ENCODE measurements at places on chromosomes 2 and 18. TPM values are rescaled to one million over a fixed set of nuclear protein-coding genes. Genes with fewer than 3 reads are reported as not detected.

DNA sequence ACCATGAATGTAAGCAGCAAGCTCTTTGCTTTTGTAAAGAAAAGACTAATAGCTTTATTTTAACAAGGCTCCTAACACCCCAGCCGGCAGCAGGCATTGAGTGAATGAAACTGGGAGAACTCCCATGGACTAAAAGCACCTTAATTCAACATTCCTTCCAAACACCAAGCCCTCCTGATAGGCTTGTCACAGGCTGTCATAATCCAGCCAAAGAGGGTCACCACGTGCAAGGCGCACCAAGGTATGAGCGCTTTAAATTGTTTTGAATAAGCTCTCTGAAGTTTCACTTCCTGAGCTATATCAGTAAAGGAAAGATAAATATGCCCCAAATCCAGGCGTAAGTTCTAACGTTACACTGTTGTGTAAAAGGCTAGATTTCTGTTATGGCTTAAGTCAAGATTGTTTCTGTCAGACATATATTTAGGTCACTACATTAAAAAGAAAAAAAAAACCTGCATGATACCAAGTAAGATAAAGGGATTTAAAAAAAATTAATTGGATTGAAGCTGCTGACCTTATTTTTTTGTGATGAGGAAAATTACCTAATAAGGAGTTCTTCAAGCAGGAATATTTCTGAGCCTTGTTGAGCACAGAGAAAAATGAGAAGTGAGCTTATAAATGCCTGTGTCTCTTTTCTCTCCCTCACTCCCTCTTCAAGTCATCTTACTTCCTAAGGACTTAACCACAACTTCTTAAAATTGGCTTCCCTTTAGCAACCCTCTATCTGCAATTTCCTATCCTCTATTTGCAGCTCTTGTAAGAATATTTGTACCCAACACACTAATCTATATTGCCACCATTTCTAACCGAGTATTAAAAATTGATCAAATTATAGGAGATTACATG, 136.1 kb upstream of the NRP2 start:
- DNase-seq: no peak

Gene LYPD1
- total RNA-seq: 0.17 TPM

DNA sequence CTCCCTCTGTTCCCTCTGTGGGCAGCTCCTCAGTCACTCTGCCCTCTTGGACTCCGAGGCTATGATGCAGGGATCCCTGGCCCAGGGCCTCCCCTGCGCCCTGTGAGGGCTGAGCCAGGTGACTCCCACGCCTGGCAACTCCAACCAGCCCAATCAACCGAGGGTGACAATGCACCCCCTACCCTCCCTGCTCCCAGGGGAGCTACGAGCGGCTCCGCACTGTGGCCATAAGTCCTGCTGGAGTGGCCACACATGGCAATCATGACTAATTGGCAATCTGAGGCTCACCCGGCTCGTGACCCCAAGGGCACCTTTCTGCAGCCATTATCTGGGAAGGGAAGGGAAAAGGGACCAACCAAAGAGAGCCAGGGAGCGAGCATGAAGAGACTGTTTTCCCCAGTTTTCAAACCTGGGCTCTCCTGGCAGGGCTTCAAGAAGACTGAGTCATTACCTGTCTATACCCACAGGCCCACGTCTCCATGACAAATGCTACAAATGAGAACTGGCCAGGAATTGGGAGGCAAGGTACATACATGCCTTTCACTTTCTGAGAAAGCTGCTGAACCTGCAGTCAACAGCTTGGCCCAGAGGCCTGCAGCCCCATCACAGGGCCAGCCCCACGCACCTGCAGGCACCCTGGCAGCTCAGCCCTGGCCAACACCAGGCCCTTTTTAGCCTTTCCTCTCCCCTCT, 45.1 kb downstream of the RPL31 start:
- no peak for DNase-seq

- DNase-seq: no peak
Observed at GRCh38 chr2:45494275-45494977, 116.6 kb downstream of the SRBD1 start.

DNA sequence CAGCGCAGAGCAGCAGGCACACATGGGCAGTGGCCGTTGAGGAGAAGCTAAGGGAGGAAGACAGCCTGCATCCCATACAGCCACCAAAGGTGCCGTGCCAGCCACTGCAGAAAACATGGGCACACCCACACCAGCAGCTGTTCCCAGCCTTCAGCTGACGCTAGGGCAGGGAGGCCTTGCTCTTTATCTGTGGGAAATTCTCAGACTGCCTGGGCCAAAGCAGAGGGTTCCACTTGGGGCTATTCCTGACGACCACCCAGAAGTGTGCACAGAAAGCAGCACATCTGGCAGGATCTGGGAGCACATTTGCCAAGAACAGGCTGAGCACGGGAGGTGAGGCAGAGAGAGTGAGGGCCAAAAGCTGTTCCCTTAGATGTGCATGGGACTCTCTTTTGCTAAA, 101.3 kb upstream of the SOX11 start:
- no peak for DNase-seq

Gene STPG4
- total RNA-seq: 0.25 TPM

DNA sequence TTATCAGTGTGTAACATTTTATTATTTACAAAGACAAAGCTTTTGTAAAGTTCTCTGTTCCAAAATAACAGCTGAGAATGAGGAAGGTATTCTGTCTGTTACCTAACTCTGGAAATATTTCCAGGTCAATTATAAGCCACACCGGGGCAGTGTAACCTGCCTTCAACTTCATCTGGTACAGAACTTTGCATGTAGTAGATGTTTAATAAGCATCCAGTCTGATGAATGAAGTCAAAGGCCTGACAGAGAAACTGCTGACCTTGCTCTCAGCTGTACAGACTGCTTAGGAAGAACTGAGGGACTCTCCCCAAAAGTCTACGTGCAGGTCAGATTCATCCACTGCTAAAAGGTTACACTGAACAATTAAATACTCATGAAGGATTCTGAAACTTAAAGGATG, 43.3 kb downstream of the WDFY1 start:
- DNase-seq: no peak

GRCh38 chr2:38375696-38376345, 1.3 kb downstream of the ATL2 start:
- DNase-seq: no peak

Gene CELF4
- total RNA-seq: 0.08 TPM

DNA sequence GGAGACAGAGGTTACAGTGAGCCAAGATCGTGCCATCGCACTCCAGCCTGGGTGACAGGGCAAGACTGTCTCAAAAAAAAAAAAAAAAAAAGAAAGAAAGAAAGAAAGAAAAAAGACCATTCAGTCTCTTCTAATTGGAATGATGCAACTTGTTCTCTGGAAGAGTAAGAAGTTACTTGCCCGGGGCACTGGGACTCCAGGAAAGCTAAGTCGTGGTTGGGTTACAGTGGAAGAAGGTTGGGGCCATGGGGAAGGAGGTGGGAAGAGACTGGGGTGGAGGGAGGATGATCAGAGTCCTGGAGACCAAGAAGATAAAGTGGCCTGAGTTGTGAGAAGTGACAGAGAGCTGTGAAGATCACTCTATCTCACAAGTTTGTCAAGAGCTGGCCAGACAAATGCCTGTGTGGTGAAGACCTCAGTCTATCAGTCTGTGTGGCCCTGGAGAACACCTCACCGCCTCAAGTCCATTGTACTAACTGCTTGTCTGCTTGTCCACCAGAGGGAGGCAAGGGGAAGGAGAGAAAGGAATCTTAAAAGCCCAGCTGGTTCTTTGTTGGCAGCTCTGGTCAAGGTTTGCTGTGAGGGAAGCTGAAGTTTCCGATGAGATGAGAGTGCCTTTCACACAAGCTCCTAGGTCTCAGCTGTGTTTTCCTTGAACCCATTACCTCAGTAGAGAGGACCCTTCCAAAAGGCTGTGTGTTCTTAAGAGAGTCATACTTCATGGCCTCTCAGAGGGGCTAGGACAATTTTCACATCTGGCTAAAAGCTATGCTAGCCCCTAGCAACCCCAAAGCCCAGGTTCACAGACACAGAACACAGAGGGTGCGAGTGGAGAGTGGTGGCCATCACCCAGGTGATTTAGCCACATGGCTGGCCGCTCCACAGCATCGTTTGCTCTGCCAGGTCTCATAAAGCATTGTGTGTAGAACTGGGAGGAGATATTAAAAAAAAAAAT, 72.0 kb upstream of the TMEM178A start:
- no peak for DNase-seq

Gene ABCG8
- 16.8 TPM for total RNA-seq

DNA sequence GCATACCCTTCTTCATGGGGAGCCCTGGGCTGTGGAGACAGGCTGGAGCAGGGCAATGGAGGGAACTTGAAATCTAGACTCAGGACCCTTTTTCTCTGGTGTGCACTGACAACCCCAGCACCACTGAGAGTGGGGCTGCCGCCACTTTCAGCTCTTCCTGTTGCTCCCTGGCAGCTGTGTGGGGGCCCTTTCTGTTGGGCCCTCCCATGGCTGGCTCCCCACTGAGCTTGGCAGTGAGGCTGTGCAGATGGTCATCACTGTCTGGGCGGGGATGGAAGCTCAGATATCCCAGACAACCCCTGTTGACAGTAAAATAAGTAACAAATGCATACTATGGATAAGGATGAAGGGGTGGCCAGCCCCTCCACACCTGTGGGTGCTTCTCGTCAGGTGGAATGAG, 6.7 kb downstream of the MYO7B start:
- peak; percentile 16 for DNase-seq

GRCh38 chr2:69348781-69349180, 38.2 kb downstream of the GFPT1 start:
- DNase-seq: no peak

DNA sequence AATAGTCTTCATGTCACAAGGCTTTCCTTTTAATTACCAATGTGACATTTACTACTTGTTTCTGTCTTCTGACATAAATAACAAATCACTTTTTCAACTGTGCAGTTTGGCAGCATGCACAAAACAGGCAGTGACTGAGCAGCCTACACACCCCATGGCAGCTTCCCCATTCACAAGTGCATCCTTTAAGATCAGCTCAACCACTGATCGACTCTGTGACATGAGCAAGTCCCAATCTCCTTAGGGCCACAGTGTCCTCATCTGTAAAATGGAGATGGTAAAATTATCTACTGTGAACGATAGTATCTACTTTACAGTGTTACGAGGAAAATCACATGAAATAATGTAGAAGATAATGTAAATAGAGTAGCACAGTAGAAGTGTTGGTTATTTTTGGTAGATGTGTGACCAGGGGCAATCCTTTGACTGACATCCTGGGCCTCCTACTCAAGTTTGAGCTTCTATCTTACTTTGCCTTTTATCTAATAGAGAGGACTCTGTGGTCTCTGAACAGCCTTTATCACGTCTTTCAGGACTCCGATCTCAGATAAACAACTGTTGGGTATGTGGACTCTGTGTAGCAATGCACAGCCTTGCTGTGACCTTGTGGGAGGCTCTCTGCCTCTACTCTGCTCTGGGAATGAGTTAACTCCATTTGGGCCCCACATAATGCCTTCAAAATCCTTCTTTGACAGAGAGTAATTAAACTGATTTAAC, 120.6 kb downstream of the PIGN start:
- DNase-seq: no peak

GRCh38 chr2:159735648-159736047, 23.3 kb downstream of the MARCHF7 start:
- no peak for DNase-seq

Gene MC5R
- total RNA-seq: not detected

DNA sequence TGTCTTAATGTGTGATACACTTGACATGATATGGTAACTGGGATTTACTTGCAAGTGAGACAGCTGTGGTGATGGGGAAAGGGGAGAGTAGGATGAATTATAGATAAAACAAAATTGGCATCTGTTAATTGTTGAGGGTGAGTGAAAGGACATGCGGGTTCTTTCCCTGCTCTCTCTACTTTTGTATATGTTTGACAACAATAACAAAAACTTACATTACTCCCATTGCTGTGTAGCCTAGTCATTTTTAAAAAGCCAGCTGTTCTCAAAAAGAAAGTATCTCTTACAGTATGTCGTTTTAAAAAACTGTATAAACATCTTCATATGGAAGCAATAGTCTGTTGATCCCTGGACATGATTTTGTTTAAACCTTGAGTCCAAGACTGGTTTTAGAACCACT, 117.6 kb downstream of the MYO1B start:
- no peak for DNase-seq

DNA sequence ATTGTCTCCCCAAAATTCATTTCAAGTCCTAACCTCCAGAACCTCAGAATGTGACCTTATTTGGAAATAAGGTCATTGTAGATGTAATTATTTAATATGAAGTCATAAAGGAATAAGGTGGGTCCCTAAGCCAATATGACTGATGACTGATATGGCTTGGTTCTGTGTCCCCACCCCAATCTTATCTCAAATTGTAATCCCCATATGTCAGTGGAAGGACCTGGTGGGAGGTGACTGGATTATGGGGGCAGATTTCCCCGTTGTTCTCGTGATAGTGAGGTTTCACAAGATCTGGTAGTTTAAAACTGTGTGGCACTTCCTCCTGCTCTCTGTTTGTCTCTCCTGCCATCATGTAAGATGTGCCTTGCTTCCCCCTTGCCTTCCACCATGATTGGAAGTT, 43.0 kb upstream of the BCL11A start:
- no peak for DNase-seq

DNA sequence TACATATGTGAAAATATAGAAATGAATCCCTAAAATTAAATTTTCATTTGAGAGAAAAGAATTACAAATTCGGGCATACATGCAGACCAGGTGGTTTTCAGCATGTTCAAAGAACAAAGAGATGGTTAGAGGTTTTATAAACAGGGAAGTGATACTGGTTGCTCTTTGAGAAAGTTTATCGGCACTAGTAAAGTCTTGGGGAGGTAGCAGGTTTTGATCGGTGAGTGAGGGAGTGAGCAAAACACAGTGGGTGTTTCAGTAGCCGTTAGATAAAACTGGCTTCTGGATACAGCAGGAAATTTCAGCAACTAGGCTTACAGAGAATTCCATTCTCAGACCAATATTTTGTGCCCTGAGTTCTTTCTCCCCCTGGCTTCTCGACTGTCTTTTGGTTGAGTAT, 51.1 kb downstream of the DSC3 start:
- no peak for DNase-seq

Gene SCRN3
- total RNA-seq: 23.1 TPM

- DNase-seq: no peak
Observed at GRCh38 chr2:120599072-120599471, 136.6 kb upstream of the GLI2 start.

Gene C1D
- total RNA-seq: 15.6 TPM
